ENCODE measurements at places on chromosomes 3 and 15.

DNA sequence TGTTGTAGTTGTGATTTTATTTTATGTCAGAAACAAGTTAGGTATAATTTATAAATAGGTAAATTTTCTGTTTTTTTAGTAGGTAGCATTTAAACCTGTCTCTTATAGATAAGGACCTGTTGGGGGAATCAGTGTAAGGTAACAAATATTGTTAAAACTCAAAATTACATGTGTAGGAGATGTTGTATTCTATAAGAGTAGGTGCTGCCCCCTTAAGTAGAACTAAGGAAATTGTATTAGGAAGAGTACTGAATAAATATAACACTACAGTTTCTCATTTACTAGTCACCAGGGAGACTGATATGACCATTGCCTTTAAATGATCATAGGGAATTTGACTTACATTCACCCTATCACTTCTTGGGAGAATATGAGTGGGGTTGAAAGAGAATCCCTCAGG, 31.2 kb downstream of the SLC25A36 start:
- DNase-seq: no peak

DNA sequence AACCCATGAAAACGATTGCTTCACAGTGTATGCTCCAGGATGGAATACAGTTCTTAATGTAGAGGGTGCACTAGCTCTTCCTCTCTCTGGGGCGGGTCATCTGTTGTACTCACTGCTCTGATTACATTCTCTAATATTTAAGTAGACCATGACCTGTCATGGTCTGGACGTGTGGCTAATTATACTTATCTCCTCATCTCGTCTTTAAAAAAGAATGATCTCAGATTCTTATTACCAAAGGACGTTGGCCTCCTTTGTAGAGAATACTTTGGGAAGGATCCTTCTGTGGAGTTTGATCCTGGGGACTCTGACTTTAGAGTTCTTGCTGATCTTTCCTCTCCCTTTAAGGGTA, 48.4 kb upstream of the TRAK1 start:
- DNase-seq: no peak

- DNase-seq: no peak
These were observed 451 bp downstream of the ONECUT1 start for GRCh38 chr15:52789601-52790168.

DNA sequence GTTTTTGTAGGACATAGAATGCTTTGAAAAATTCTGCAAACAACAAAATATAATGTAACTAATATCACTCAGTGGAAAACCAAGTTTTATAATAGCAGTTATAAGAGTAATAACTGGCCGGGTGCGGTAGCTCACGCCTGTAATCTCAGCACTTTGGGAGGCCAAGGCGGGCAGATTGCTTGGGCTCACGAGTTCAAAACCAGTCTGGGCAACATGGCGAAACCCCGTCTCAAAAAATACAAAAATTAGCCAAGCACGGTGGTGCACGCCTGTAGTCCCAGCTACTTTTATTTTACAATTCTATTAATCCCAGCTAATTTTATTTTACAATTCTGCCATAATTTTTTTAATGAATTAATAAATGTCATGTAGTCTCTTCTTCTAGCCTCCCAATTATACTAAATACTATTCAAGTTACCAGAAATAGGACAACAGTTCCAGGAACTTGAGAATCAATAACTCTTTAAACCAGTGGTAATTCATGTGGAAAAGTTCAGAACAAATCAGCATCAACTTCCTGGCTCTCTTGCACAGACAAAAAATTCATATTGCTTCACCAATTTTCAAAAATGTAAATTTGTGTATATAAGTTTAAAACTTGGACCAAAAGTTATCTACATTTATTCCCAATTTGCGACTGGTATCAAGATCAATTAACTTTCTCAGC, 2.2 kb downstream of the DENND4A start:
- no peak for DNase-seq

DNA sequence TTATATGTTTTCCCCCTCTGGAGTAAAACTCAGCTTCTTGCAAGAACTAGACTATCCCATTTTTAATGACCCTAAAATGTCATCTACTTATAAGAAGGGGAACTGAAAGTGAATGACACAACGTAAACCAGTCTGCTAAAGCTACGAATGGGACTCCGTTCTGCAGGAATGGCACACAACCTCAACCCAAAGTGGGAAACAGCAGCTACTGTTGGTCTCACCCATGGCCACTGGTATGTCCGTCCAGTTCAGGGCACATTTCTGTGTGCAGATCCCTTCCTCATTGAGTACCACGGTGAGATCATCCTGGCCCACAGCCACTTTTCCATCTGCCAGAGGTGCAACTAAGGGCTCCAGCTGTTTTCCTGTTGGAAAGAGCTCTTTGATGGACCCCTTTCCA, 23.8 kb downstream of the VPS39 start:
- no peak for DNase-seq

GRCh38 chr3:24460974-24461373, 33.7 kb downstream of the THRB start:
- no peak for DNase-seq

DNA sequence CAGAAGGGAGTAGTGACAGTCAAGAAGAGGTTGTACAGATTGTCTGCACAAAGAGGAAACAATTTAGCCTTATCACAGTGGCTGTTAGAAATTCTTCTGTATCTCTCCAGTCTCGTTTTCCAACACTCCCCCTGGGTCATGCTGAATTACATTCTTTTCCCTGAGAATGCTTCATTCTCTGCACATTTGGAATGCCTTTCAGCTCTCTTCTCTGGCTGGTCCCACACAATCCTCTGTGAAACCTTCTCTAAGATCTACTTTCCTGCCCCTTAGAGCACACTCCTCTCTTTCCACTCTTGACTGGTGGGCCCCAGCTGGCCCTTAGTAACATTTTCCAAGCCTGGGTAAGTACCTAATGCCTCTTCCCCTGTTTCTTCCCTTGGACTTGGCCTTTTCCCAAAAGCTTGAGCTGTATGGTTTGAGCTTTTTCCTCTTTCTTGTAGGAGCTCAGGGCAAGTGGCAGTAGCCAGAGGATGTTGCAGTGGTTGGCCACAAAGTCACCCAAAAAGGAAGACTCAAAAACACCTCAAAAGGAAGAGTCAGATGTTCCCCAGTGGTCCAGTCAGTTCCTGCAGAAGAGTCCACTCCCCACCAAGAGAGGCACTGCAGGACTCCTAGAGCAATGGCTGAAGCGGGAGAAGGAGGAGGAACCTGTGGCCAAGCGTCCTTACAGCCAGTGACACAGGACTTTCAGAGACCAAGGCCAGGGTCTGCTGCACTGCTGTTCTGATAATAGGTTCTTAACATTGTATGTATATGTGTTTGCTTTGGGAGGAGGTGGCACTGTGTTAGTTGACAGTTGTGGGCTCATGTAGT, 25.7 kb downstream of the HMCES start:
- no peak for DNase-seq

DNA sequence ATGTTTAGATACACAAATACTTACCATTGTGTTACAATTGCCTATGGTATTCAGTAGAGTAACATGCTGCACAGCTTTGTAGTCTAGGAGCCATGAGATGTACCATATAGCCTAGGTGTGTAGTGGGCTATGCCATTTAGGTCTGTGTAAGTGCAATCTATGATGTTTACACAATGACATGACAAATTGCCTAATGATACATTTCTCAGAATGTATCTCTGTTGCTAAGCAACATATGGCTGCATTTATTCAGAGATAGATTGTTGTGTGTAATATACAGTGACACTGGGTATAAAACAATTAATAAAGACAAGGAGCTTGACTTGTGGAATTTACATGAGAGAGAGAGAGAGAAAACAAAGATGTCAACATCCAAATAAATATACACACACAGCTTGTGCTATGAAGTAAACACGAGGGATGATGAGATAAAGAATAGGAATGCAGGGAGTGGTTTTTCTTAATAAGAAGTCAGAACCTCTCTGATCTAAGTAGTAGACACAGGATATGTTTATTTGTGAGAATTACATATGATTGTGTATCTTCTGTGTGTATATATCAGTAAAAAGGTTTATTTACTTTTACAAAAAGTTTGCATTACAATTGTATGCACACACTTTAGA, 110.0 kb downstream of the KCNAB1 start:
- no peak for DNase-seq

DNA sequence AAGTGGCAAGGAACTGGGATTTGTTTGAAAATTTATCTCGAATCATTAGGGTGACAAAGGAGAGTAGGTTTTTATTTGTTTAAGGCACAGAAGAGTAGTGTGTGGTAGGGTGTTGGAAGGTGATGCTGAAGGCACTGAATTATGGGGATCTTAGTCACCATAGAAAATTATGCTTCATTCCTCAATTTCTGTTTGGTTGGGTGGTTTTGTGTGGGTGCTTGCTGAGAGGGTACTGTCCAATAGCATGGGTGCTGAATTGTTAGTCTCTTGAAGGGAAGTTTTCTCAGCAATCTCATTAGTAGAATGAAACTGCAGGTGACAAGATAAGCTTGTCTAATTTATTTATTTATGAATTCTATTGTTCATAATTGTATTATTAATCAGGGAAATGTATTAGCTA, 610.9 kb downstream of the AGBL1 start:
- no peak for DNase-seq

- DNase-seq: peak; percentile 81
These were observed 1.1 kb upstream of the SUCLG2 start for GRCh38 chr3:67655364-67656121.

GRCh38 chr15:94930960-94931359, 699.6 kb downstream of the MCTP2 start:
- no peak for DNase-seq

GRCh38 chr3:78974181-78974790, 793.5 kb downstream of the ROBO1 start:
- no peak for DNase-seq
